ENCODE measurements at places on chromosomes 6 and 20.

- DNase-seq, result no peak
Measured at GRCh38 chr20:15395457-15395856, 1058.0 kb upstream of the FLRT3 start.

GRCh38 chr20:58751979-58752378, 59.4 kb downstream of the NPEPL1 start:
- DNase-seq, result no peak

DNA sequence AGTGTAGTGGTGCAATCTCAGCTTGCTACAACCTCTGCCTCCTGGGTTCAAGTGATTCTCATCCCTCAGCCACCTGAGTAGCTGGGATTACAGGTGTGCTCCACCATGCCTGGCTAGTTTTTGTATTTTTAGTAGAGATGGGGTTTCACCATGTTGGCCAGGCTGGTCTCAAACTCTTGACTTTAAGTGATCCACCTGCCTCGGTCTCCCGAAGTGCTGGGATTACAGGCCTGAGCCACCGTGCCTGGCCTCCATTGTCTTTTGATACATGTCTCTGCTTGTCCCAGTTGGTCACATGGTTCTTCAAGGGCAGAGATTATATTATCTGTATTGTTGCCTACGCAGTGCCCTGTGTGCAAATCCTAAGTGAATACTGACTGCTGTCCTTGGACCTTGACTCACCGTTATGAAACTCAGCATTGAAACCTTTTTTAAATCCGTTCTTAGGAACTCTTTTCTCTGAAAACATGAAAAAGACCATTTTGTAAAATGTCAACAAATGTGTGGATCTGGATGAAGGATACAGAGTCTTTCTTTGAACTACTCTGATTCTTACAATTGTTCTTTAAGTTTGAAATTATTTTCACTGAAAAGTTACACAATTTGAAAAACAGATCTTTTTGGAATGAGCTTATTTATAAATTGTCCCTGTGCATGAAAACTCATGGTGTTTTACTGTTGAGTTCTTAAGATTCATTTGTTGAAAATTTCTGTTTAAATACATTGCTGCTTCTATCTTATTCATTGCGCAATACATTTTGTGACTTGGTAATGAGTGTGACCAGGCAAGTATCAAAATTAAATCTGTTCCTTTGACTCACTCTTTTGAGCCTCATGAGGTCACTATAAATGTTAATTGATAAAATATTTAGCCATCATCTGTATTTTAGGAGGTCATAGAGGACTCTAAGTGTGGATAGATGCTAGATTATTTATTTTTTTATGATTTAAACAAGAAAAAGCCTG, 293.5 kb downstream of the UTRN start:
- DNase-seq, result no peak

- DNase-seq, result no peak
Measured at GRCh38 chr20:52972965-52973819, 1.0 kb downstream of the TSHZ2 start.

GRCh38 chr20:13262671-13263360, 41.7 kb downstream of the ISM1 start:
- DNase-seq, result no peak

GRCh38 chr6:109372130-109372529, 10.1 kb downstream of the CD164 start:
- no peak for DNase-seq

DNA sequence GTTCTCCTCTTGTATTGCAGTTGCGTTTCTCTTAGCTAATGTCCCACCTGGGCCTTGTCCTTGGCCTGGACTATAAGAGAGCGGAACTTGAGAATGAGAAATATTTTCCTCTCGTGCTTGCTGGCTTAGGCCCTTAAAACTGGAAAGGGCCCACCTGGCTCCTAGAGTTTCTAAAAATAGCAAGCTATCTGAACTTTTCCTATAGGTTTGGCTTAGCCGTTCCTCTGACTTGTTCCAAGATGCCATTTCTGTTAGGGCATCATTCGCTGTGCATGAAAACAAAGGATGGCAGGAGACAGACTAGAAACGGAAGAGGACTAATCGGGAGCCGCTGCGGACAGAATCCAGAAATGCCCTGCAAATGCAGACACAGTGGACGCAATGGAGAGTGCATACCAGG, 4.5 kb downstream of the RIPOR3 start:
- DNase-seq, result no peak

- DNase-seq, result no peak
Measured at GRCh38 chr6:79833964-79834284, 113.4 kb downstream of the ELOVL4 start.

GRCh38 chr6:57342148-57342669, 24.8 kb downstream of the PRIM2 start:
- no peak for DNase-seq

DNA sequence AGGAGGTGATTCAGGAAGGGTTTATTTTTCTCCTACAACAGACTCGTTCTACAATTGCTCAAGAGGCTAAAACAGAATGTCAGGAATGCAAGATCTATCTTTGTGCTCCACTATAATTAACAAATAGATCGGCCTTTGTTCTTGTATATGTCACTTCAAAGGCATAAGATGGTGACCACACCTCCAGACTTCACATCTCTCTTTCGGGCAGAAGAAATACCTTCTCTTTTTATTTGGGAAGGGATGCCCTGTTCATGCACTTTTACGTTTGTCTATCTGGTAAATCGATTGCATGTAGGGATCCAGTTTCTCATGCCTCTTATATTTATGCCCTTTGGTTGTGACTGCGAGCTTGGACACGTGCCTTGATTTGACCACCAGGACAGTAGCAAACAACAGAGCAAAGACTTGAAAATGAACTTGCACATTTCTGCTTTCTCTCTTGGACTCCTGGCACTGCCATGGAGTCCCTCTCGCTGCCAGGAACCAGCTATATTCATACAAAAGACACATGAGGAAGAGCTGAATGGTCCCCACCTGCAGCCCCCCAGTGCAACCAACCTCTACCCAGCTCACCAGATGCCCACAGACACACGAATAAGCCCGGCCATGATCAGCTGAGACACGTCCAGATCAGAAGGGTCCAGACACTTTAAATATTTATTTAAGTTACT, 219.8 kb upstream of the STXBP5 start:
- no peak for DNase-seq

DNA sequence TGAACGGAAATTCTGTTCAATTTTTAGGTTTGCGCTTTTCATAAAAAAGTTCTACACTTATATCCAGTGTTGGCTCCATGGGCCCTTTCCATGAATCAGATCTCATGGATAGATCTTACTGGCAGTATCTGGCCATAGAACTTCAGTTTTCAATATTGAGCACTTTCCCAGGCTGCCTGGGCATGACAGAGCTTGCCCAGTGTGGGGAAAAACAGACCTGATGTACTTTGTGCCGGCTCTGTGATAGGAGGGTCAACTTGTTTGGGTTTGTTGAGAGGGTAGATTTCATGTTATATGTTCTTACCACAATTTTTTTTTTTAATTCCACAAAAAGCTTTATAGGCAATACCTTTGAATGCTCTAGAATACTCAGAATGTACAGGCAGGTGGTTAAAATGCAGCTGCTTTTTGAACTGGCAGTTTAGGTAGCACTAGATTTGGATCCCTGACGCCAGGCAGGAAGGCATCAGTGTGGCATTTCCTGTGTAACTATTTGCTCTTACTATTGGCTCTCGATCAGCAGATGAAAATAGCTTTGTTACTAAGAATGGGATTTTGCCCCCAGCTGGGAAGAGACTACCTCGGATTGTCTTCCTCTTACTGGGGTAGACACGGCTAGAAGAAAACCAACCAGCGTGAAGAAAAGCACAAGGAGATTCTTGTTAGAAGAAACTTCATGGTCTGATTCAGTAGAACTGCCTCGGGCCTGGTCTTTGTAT, 404.9 kb upstream of the SOX4 start:
- DNase-seq, result peak; percentile 49

DNA sequence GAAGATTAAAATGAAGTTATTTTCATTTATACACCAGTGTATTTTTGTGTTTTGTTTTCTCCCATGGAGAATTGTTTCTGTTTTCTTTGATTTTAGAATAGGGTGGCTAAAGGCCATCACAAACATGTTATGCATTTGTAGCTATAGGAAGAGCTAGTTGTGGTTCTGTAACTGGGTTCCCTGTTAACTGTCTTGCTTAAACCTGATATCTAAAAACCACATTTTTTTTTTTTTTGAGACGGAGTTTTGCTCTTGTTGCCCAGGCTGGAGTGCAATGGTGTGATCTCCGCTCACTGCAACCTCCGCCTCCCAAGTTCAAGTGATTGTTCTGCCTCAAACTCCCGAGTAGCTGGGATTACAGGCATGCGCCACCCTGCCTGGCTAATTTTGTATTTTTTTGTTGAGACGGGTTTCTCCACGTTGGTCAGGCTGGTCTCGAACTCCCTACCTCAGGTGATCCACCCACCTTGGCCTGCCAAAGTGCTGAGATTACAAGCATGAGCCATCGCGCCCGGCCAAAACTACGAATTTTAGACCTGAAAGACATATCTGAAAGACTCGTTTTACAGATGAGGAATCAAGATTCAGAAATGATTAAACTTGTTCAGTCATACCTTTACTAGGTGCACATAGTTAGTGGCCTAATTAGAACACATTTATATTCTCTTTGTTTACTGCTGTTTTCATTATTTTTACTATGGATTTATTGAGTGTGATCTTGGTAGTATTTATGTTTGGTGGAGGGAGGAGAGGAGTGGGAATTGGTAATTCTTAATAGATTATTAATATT, 18.0 kb downstream of the SCAF8 start:
- no peak for DNase-seq

Data from epithelial cell of prostate (primary cell).